Activated CD4-positive, alpha-beta T cell treated with anti-CD3 and anti-CD28 coated beads, Interleukin-2, amount 50 U/mL, for 24 hours (primary cell): ENCODE measurements at places on chromosomes 2 and 18.

DNA sequence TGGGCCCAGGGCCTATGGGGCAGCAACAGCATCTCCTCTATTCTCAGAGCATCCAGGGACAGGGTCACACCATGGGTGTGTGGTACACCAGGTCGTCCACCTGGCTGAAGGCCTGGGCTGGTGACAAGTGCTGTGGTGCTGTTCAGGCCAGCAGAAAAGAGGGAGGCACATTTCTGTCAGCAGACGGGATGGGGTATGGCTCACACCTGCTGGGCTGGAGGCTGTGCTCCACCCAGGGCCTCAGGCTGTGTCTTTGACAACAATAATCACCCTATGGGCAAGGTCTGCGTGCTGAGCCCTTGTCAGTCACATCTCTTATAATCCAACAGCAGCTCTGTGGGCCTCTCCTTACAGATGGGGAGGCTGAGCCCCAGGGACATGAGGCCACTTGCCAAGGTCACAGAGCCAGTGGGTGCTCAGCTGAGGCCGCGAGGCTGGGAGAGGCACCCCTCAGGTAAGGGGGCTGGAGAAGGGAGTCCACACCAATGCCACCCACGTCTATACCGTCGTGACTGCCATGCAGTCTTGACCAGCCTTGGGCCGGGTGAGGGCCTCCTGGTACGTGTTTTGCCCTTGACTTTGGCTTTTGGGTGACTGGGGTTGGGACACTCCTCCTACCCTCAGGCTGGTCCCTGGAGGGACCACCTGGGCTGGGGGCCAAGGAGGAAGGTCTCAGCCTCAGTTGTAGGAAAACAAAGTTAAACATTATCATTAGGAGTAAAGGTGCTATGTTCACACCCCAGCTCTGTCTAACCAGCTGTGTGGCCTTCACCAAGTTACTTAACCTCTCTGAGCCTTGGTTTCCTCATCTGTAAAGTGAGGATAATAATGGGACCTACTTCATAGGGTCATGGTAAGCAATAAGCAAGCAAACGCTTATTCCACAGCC lies 5.6 kb upstream of the HS6ST1 start:
- DNase-seq: no peak

GRCh38 chr18:7926526-7926925 lies 359.4 kb downstream of the PTPRM start:
- no peak for DNase-seq

GRCh38 chr18:11724781-11725180 lies 35.7 kb downstream of the GNAL start:
- DNase-seq: no peak

GRCh38 chr2:16570516-16570915 lies 95.1 kb downstream of the CYRIA start:
- DNase-seq: no peak

DNA sequence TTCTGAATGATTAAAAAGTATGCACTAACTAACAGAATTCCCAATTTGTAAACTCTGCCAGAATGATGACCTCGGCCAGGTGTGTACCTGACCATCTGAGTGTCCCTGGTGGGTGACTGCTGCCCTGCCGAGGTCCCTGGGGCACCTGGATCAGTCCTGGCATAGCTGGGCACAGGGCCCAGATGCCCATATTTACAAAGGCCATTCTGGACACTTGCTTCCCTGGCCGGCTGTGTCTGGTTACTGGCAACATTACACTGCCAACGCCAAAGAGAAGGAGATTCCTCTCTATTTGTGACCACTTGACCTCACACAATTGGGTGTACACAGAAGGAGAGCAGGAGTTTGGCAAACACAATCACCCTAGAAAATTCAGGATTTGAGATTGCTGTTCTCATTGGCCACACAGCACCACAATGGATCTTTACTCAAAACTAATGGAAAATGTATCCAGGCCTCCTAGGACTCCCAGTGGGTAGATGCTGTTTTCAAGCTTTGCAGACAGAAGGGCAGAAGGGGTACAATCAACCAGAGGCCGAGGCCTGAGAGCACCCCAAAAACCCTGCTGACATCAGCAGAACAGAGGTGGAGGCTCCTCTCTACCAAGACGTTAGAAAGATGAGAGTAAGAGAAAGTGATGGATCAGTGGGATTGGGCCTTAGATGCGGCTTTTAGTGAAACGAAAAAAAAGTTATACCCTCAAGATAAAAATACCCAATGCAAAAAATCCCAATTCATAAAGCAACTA lies 58.3 kb upstream of the PXDN start:
- DNase-seq: no peak

GRCh38 chr2:120052597-120052996 lies 39.7 kb downstream of the EPB41L5 start:
- no peak for DNase-seq

GRCh38 chr2:140011287-140011686 lies 1231.1 kb upstream of the NXPH2 start:
- no peak for DNase-seq

DNA sequence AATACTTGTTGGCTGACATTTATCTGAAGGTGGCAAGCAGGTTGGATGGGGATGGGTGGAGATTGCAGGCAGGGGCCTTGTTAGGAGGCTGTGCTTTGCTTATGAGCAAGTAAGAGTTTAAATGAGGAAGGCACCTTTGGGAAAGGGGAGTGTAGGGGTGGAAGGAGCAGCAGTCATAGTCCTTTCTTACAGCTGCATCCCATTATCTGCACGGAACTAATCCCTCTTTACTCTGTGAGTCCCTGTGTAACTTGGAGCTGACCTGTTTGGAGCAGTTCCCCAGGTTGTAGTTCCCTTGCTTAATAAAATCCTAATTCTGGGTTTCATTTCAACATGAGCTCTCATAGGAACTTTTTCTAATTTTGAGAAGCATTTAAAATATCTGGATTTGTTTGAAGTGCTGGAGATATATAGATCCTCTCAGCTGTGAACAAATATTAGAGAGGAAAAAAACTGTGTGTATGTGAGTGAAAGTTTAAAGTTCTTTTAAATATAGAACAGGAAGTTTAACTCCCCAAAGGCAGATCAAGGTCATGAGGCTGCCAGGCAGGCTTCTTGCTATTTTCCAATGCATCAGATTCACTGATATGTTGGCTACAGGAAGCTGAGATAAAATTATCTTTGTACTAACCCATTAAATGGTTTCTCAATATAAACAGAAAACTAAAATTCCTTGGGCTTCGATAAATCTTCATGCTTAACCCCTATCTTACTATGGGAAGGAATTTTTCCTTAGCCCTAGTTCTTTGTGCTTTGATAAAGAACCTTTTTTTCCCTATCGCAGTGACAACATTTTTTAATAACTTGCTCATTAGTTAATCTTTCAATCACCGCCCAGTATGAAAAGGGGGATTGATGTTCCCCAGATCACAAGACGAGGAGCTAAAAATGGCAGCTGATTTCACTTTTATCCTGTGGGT lies 104.6 kb upstream of the EML6 start:
- no peak for DNase-seq

DNA sequence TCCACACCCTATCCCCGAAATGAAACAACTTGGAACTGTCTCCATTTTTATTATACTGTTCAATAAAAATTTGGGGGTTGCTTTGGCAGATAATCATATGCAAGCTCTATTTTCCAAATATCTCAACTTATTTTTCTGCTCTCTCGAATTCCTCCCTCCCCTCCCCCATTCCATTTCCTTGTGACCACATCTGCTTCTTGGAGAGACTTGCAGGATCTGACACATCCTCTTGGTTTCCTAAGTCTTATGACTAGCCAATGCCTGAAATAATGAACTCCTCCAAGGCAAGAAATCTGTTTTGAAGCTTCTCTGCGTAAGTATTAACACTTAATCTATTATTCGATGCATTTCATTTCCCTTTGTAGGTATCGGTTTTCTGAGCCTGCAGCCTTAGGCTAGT lies 16.1 kb downstream of the TGIF1 start:
- DNase-seq: no peak
